ENCODE measurements at places on chromosomes 1 and 21.

DNA sequence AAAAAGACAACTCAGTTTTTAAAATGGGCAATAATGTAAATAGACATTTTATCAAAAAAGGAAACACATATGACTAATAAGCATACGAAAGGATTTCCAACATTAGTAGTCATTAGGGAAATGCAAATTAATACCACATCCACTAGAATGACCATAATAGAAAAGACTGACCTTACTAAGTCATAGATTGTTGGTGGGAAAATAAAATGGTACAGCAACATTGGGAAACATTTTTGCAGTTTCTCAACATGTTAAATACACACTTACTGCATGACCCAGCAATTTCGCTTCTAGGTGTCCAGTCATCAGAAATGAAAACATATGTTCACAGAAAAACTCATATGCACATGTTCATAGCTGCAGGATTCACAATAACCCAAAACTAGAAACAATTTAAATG is 29.9 kb upstream of the SLC44A3 start:
- DNase-seq: no peak

DNA sequence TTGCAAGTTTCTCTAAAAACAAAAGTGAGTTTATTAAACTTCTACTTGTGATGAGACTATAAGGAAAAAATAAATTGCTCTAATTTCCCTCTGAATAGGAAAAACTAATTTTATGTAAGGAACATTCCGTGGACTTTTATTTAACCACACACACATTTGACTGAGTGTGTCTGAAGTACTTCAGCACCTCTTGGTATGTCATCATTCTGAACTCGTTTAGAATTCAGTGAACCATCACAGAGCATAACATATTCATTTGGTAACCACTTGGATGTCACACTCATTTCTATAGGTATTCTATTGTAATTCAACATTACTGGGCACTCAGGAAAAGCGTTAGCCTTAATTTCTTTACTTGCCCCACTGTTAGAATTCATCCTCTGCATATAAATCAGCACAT is 79.1 kb downstream of the RGS21 start:
- DNase-seq: no peak

DNA sequence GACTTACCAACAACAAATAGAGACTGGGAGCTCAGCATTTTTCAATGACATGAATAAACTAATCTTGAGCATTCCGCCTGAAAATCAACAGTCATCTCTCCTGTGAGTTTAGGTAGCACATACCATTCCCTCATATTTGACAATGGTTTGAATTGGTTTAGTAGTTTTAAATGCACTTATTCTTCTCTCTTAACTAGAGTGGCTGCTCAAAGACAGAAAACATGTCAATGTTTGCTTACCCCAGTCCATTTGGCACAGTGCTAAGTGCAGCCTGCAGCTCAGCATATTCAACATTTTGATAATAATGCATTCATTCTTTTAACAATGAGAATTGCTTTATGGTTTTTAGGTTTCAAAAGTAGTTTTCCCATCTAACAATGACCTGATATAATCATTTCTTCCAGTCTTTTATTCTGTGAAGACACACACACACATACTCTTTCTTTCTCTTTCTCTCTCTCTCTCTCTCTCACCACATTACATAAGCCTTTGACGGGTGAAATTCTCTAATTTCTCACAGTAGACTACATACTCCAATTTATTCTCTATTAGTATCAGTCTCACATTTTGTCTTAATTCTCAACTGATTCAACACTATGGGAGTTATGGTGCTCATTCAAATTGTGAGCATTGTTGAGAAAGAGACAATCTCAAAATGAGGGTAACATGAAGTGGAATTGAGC is 432.3 kb downstream of the LRRIQ3 start:
- no peak for DNase-seq

- DNase-seq: no peak
Measured at GRCh38 chr1:47332779-47333577, 612 bp upstream of the CMPK1 start.

- DNase-seq: no peak
Measured at GRCh38 chr1:229669333-229669732, 43.3 kb downstream of the URB2 start.
